Chondrocyte (in vitro differentiated cells): ENCODE measurements at places on chromosomes 5 and 9. TPM values are rescaled to one million over a fixed set of nuclear protein-coding genes. Genes with fewer than 3 reads are reported as not detected.

- peaks cover 27% of the 10 kb centered on the region for H3K4me1 ChIP-seq
- H3K27me3 ChIP-seq = no peaks in the 10 kb centered on the region
- DNase-seq = no peak
Observed at GRCh38 chr5:140647042-140647419, 399 bp downstream of the NDUFA2 start.

- no peak for DNase-seq
- no peak overlapping the region for H3K27ac ChIP-seq
- H3K27me3 ChIP-seq = peaks cover 20% of the 10 kb centered on the region
- no peaks in the 10 kb centered on the region for H3K4me1 ChIP-seq
Observed at GRCh38 chr5:87233143-87233542, 34.5 kb upstream of the RASA1 start.

MLANA gene
- total RNA-seq = not detected in 3 replicates

PRELID2 gene
- total RNA-seq = 2.5 to 6.6 TPM (median 6.2 TPM) in 3 replicates

GGTA1 gene
- 0.46 to 3.2 TPM (median 2.5 TPM) in 3 replicates for total RNA-seq
